ENCODE measurements at places on chromosomes 1 and 21. TPM values are rescaled to one million over a fixed set of nuclear protein-coding genes. Genes with fewer than 3 reads are reported as not detected.

Gene KLHDC7A
- not detected for total RNA-seq

Gene ITGB2
- 19.3 TPM for total RNA-seq

Gene RER1
- 69.5 TPM for total RNA-seq

DNA sequence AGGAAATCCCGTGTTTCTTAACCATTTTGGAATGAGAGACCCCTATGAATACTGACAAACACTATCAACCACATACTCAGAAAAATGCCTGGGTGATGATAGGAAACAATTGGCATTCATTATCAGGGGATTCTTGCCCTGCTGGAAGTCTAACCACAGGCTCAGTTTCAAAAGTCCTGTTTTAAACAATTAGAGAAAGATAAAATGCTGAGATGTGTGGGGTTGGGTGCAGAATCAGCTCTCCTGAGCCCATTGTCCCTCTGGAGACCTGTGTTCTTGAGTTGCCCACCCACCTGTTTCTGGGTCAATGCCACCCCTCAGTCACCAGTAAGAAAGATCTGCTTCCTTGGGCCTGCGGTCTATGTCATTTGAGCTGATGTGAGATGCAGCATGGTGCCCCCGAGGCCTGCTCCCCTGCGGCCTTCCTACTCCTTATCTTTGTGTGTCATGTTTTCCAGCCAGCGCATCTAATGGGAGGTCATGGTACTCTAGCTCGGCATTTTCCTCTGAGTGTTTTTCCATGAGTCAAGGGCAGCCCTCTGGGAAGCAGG lies 130.3 kb upstream of the PLXNA2 start:
- DNase-seq: no peak

Gene SLAMF9
- not detected for total RNA-seq

Gene ATG4C
- 4.5 TPM for total RNA-seq

- peak; percentile 82 for DNase-seq
Observed at GRCh38 chr1:228009828-228010775, 3.3 kb downstream of the WNT3A start.

Gene PARP1
- 30.9 TPM for total RNA-seq

DNA sequence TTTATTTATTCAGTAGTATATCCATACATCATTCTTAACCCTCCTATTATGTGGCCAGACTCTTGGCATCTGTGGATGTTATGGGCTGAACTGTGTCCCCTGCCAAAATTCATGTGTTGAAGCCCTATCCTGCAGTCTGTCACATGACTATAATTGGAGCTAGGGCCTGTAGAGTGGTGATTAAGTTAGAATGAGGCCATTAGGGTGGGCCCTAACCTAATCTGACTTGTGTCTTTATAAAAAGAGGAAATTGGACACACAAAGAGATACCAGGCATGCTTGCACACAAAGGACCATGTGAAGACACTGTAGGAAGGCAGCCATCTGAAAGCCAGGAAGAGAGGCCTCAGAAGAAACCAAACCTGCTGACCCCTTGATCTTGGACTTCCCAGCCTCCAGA lies 6.6 kb downstream of the ZMYND12 start:
- DNase-seq: no peak

- no peak for DNase-seq
Observed at GRCh38 chr1:147223740-147224615, 1.2 kb downstream of the FMO5 start.

Gene DDR2
- 15.1 TPM for total RNA-seq

DNA sequence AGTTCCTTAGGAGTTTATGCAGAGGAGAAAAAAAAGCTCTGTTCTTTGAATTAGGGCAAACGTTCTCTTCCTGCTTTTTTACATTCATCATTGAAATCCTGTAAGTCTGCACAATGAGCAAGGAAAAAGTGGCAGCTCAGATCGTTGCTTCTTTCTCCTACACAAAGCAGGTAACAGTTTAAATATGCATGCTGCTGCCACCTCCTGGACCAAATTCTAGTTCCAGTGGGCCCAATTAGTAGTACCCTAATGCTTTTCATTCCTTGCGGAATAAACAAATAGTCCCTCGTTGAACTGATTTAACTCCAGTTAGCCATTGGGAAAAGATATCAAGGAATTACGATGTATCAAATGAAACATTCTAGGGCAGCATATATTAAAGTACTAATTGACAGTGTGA lies 20.1 kb downstream of the YTHDF2 start:
- no peak for DNase-seq

Gene PRKACB
- total RNA-seq: 5.1 TPM

GRCh38 chr1:229709500-229710013 lies 83.5 kb downstream of the URB2 start:
- no peak for DNase-seq

Gene BLACAT1
- not detected for total RNA-seq

DNA sequence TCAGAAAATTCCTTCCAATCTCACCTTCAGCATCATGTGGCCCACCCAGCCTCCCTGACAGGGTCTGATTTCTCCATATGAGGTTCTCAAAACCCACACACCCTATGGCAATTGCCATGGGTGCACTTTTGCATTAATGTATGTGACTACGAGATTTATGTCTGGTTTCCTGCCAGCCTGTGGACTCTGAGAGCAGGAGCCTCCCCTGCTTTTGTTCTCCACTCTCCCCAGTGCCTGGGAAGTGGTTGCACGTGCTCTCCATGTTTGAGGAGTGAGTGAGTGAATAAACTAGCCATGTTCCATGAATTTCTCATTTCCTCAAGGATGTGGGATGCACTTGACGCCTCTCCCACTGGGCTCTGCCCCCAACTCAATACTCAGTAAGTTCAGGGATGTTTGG lies 91.2 kb downstream of the ACTL8 start:
- no peak for DNase-seq

- no peak for DNase-seq
Observed at GRCh38 chr1:61047061-61047460, 35.3 kb upstream of the NFIA start.

DNA sequence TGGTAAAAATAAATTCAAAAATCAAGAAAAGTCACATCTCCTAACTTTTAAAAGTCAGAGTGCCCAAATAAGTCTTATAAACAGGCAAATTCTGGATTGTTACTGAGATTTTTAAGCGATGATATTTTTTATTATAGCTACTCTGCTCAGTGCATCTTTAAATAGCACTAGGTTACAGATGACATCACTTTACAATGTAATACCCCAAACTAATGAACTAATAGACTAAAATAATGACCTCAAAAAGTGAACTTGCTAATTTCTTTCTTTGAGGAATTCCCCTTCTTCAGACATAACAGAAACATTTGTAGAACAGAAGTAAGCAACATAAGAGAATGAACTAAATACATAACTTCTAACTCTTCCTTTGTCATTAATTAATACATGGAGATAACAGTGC lies 33.0 kb upstream of the ACTA1 start:
- DNase-seq: no peak

Gene SMIM1
- total RNA-seq: 1.6 TPM

DNA sequence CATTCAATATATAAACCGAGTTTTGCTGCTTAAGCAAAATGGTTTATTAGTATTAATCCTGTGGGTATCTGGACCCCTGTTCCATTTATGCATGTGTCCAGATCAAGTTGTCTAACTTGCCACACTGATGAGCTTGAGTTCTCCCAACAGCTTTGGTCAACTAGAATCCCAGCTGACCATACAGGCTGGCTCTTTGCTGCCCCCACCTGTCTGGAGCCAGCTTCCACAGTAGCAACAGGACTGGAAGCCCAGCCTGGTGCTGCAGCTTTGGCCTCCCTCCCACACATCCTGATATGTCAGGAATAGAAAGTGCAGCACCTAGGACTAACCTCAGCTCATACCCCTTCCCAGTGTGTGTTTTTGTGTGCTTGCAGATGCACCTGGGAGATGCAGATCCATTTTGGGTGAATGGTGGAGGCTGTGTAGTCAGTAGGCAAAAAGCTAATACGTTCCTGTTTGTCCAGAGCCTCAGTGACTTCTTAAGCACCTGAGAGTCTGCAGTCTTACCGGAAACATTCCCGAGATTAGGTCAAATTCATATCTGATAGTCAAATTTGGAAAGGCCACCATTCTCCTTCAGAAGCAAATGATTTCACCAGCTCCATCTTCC lies 40.9 kb upstream of the BEND5 start:
- no peak for DNase-seq

Gene CFHR5
- total RNA-seq: not detected

Gene SLC45A3
- total RNA-seq: 5.1 TPM

Gene CD101
- total RNA-seq: 1.8 TPM

- peak; percentile 15 for DNase-seq
Observed at GRCh38 chr21:16709866-16710550, 802.8 kb upstream of the CXADR start.

GRCh38 chr1:14650951-14651350 lies 52.5 kb downstream of the KAZN start:
- DNase-seq: no peak

GRCh38 chr1:55826381-55827080 lies 611.4 kb upstream of the USP24 start:
- DNase-seq: no peak

Gene TNFRSF1B
- total RNA-seq: 8.5 TPM

GRCh38 chr21:15686506-15686905 lies 43.3 kb upstream of the USP25 start:
- no peak for DNase-seq

- DNase-seq: no peak
Observed at GRCh38 chr21:36127977-36128376, 6.9 kb upstream of the CBR3 start.

- no peak for DNase-seq
Observed at GRCh38 chr1:153577624-153578051, 12.0 kb upstream of the S100A2 start.

DNA sequence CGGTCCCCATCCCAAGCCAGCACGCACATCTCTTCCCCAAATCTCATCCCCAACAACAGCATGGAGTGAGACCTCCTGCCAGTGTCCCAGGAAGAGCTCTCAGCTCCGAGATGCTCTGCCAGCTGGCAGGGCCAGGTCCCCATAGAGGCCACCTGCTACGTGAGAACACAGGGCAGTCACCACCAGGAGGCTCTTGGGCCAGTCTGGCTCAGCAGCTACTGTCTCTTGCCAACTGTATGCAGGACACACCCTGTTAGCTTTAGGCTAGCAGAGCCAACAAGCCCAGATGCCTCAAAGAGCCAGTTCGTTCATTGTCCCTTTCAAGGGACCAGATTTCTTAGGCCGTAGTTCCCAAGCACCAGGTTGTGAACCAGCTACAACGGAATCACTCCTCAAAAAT lies 36.9 kb downstream of the FBXO2 start:
- no peak for DNase-seq

Gene GJA4
- 30.8 TPM for total RNA-seq

GRCh38 chr1:20589331-20590278 lies 708 bp downstream of the CDA start:
- DNase-seq: no peak

Gene SNX7
- 6.4 TPM for total RNA-seq

- DNase-seq: no peak
Observed at GRCh38 chr1:62229468-62229867, 34.8 kb downstream of the L1TD1 start.

GRCh38 chr1:156430303-156430702 lies 61.3 kb downstream of the RHBG start:
- DNase-seq: no peak

- DNase-seq: no peak
Observed at GRCh38 chr1:202018468-202019234, 8.3 kb downstream of the ELF3 start.

DNA sequence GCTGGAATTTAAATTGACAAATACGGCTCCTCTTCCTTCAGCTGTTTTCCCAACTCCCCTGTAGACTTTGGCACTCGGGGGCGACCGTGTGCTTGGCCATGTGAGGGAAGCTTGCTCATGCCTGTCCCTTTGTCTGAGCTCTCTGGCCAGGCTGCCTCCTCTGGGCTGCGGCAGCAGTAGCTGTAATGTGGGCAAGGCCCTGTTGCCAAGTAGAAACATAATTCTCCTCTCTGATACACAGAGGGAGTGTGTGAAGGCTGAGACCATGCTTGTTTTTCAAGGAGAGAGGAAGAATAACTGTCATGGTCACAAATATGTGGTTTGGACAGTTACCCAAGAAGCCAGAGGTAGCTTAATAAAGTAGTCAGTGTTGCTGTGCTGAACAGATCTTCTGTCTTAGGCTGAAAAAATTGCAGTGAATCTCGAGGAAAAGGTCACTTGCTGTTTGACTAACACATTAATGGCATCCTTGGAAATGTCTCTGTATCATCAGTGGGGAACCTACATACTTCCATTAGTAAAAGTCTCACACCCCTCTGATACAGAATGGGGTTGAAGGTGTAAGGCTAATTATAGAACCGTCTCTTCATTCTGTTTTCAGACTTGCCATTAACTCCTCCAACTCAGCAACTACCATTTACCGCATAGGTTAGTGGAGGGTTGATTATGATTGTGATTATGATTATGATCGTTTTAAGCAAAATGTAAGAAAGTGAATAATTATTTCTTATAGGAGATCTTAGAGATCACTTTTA lies 94.6 kb downstream of the TGFB2 start:
- DNase-seq: no peak

Gene NHLH1
- not detected for total RNA-seq

Gene CD58
- total RNA-seq: 25.3 TPM

DNA sequence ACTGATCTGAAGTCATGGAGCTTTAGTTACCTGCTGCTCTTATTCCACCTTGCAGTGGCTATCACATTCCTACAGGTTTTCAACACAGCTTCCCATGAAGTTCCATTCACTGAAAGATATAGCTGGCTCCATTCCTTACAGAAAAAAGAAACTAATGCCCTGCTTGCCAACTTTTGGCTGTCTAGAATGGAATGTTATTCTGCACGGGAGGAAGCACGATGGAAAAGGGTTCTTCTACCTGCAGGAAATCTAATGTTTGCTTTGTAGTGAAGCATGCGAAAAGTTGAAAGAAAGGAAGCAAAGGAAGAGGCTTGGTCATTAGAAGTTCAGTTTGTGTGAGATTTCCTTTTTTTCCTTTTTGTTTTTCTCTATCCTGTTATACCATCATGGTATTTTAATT lies 32.6 kb downstream of the GIPC2 start:
- DNase-seq: no peak

GRCh38 chr1:10187026-10187334 lies 23.4 kb upstream of the KIF1B start:
- no peak for DNase-seq

- no peak for DNase-seq
Observed at GRCh38 chr1:183546427-183546826, 43.8 kb downstream of the NCF2 start.

DNA sequence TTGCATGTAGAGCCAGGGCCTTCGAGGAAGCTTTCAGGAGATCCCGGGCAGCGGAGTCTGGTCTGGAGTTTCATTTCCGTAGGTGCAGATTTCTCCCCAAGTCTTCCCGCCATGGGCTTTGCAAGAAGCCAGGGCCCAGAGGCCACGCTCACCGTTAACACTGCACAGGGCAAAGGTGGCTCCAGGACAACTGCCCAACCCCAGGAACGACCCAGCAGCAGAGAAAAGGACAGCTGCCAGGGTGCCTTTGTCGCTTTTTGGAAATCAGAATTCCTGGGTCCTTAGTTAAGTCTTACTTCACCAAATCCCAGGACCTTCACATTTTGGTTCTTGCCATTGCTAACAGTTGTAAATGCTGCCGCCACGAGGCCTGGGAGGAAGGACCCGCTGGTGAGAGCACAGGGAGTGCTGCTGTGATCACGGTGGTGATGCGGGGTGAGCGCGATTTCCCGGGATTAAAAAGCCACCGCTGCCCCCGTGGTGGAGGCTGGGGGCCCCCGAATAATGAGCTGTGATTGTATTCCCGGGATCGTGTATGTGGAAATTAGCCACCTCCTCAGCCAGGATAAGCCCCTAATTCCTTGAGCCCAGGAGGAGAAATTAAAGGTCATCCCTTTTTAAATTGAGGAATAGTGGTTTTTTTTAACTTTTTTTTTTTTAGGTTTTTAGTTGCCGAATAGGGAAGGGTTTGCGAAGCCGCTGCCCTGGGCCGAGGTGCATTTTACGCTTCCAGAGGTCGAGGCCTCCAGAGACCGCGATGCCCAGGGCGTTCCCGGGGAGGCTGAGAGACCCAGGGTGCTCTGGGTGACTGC lies 8.2 kb downstream of the SIM2 start:
- peak; percentile 78 for DNase-seq

Gene RHD
- total RNA-seq: not detected

Gene PGLYRP3
- 57.5 TPM for total RNA-seq
